ENCODE measurements at places on chromosomes 1 and 21.
A peak's percentile ranks its signal among the peaks of the same experiment; 100 is the strongest.

DNA sequence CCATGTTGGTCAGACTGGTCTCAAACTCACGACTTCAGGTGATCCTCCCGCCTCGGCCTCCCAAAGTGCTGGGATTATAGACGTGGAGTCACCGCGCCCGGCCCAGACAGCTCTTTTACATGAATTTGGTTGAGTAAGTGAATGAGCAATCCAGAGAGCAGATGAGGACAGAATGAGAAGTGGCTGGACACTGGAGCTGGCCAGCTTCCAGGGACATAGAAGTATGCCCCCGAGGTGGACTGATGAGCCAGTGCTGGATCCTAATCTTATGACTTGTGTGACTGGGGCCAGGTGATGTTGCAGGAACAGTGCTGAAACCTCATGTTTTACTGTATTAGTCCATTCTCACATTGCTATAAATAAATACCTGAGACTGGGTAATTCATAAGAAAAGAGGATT lies 35.9 kb upstream of the KANK4 start:
- DNase-seq: no peak

GRCh38 chr1:19003371-19004290 lies 47.2 kb upstream of the IFFO2 start:
- DNase-seq: no peak

DNA sequence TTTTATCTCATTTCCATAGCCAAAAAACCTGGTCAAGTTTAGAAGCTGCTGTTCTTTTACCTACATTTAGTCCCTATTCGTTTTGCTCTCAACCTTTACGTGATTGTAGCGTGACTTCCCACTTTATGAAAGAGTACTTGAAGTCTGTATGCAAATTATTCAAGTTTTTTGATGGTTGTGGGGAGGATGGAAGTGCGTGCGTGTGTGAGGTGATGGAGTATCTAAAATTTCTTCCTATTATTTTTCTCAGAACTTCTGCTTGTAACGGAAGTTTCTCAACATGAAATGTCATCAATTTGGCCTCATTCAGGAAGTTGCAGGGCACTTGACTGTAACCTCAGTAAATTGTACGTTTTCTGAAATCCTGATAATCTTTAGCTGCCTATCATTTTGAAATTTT lies 64.0 kb downstream of the SAMSN1 start:
- DNase-seq: peak; percentile 63

DNA sequence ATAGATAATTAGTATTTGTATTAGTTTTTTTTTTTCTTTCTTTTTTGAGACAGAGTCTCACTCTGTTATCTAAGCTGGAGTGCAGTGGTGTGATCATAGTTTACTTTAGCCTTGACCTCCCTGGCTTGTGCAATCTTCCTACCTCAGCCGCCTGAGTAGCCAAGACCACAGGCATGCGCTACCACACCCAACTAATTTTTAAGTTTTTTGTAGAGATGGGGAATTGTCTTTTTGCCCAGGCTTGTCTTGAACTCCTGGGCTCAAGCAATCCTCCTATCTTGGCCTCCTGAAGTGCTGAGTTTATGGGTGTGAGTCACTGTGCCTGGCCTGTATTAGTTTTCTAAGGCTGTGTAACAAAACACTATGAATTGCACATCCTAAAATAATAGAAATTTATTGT lies 58.3 kb downstream of the MSH4 start:
- DNase-seq: no peak

DNA sequence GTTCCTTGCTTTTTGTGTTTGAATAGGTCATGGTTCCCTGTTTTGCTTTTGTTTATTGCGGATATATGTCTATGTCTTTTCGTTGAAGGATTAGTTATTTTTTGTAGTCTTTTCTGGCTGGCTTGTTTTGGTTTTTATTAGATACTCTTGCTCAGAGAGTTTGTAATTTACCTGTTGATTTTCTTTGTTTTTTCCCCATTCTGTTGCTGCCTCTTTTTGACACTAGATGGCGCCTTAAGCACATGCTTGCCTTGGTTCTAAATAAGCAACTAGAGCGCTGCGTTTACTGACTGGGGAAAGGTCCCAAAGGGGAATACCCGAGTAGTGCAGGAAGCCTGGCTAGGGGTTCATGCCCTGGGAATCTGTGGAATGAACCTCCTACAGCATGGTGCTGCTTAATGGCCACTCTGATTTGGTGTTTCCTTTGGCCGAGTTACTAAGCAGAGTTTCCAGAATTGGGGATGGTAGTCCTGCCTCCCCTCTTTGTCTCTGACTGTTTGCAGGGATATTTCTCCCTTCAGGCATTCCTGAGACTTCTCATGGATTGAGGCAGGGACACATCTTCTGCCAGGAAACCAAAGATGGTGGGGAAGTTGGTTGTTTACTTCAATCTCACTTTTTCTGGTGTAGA lies 143.2 kb downstream of the PTPRU start:
- DNase-seq: no peak

- no peak for DNase-seq
Measured at GRCh38 chr1:73463873-73464272, 734.1 kb downstream of the LRRIQ3 start.

DNA sequence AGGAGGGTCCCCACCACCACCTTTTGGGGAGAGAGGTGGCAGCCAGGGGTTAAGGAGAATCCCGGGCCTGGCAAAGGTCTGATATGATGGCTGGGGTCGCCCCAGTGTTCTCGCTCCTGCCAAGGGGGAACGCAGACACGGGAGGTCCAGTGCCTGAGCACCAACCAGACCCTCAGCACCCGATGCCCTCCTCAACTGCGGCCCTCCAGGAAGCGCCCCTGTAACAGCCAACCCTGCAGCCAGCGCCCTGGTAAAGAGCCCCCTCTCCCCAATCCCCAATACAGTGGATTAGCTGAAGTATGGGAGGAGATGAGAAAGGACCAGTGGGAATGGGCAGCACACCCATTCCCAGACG lies 10.4 kb downstream of the ADAMTSL4 start:
- DNase-seq: no peak

GRCh38 chr1:99352821-99353220 lies 88.5 kb downstream of the PLPPR4 start:
- no peak for DNase-seq

- no peak for DNase-seq
Measured at GRCh38 chr21:42887326-42887725, 5.8 kb upstream of the NDUFV3 start.

GRCh38 chr1:221856228-221857093 lies 114.6 kb upstream of the DUSP10 start:
- DNase-seq: no peak

GRCh38 chr1:36771240-36771639 lies 263.1 kb downstream of the GRIK3 start:
- no peak for DNase-seq

Measured in CD4-positive, alpha-beta memory T cell (primary cell).